ENCODE measurements at places on chromosomes 12 and 14.

DNA sequence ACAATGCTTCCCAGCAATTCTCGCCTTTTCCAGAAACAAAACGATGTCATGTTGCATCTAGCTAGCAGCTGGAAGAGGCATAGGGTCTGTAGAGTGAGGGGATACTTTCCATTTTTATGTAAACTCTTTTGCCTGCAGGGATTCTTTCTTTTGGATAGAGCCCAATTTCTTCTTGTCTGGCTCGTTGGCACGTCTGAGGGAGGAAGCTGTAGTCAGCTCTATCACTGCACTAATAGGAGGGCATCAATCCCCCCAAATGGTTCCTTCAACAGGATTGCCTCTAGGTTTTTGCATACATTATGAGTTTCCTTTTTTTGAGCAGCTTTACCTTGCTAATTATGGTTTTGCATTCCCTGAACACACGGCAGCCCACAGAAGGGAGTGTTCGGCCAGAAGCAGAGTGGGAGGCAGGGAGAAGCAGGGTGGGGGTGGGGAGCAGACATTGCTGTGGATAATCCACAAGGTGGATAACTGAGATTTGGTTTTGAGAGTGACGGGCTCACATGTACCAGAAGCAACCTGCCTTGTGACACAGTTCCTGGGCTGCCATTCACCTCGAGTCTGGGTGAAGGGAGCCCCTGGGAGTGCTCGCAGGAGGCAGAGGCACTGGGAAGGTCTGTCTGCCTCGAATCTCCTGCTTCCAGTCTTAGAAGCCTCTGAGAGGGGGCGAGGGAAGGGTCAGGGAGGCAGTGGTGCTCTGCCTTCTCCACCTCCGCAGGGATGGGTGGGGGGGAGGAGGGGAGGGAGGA, 24.5 kb downstream of the LRTM2 start:
- DNase-seq: no peak

DNA sequence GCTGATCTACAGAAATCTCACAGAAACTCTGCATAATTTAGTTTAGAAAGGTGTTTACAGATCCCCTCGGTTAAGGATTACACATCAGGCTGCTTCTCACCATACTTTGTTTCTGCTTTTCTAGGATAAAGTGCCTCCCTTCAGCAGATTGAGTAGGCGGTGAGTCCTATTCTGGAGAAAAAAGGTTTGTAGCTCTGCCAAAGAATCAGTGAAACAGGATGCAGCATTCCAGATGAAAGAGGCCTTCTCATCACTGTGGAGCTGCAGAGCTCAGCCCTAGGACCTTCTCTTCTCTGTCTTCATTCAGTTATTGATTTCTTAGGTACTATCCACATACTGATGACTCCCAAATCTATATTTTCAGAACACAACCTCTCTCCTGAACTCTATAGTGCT, 155.5 kb upstream of the KRR1 start:
- DNase-seq: no peak

DNA sequence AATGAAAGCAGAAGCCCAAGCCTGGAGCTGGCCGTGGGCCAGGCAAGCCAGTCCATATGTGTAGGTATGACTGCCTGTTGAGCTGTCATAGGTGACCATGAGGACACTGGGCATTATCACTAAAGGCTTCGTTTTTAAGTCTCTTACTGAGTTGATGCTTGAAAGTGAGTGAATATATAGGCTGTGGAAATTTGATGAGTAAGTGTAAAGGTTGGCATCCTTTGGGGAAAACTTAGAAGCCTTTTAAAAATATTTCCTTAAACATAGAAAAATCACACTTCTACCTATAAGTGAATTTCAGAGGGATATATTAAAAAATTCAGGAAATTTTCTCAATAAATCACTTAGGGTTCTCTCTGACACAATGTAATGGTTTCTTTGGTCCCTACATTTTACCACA, 396.5 kb downstream of the FOXG1 start:
- no peak for DNase-seq

GRCh38 chr14:67457782-67458181, 30.7 kb downstream of the TMEM229B start:
- no peak for DNase-seq

- DNase-seq: no peak
Observed at GRCh38 chr12:57461917-57462250, 2.3 kb downstream of the GLI1 start.

- no peak for DNase-seq
Observed at GRCh38 chr12:46356655-46357437, 15.7 kb downstream of the SLC38A2 start.

DNA sequence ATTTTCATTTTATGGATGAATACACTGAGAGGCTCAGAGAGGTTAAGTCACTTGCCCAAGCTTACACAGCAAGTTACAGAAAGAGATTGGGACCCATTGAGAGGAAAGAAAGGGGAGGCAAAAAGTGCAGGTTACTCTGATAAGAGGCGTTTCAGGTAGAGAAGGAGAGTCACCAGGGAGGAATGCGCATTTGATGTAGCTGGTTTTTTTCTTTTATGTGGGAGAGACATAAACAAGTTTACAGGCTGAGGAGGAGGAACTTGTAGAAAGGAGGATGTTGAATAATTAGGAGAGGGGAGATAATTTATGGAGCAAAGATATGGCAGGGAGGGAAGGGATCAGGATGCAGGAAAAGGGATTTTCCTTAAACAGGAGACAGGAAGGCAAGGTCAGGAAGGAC, 297.0 kb downstream of the PCNX1 start:
- no peak for DNase-seq

GRCh38 chr12:108724054-108724889, 7.0 kb downstream of the CORO1C start:
- DNase-seq: no peak

- DNase-seq: no peak
Observed at GRCh38 chr14:21070610-21071224, 613 bp downstream of the ARHGEF40 start.

DNA sequence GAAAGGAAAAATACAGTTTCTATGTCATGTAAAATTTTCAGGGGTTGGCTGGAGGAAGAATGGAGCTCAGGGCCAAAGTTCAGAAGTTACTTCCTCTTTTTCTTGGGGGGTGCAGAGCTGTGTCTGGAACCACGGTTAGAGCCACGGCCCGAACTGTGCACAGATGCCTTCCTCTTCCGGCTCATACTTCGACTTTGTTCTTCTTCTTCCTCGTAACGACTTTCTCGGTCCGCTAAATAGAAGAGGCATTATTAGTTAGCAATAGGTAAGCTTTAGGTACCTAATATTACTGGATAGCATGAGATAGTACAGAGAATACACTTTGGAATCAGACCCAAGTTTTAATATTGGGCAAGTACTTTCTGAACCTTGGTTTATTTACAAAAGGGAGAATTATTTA, 31.2 kb downstream of the SUPT16H start:
- no peak for DNase-seq

DNA sequence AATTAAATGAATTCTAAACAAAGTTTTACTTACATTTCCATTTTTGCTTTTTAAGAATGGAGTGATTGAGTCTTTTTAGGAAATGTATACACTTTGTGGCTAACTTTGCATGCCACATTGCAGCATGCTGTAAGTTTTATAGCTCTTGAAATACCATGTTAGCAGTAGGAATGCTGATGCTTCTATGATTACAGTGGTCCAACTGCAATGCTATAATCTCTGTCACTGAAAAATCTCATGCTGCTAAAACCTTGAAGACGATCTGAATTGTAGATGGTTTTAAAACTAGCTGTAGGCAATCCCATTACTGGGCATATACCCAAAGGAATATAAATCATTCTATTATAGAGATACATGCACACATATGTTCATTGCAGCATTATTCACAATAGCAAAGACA, 127.6 kb downstream of the WIF1 start:
- no peak for DNase-seq

DNA sequence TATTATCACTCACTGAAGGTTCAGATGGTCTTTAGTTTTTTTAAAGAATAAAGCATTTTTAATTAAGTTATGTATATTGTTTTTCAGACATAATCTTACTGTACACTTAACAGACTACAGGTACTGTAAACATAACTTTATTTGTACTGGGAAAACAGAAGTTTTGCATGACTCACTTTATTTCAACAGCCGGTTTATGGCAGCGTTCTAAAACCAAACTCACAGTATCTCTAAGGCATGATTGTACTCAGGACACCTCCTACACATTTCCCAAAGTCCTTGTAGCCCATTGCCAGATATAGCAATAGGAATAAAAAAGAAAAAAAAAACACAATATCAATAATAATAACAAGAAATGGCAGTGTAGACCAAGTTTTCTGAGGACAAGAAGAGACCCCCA, 1341.4 kb downstream of the FSCB start:
- DNase-seq: no peak

DNA sequence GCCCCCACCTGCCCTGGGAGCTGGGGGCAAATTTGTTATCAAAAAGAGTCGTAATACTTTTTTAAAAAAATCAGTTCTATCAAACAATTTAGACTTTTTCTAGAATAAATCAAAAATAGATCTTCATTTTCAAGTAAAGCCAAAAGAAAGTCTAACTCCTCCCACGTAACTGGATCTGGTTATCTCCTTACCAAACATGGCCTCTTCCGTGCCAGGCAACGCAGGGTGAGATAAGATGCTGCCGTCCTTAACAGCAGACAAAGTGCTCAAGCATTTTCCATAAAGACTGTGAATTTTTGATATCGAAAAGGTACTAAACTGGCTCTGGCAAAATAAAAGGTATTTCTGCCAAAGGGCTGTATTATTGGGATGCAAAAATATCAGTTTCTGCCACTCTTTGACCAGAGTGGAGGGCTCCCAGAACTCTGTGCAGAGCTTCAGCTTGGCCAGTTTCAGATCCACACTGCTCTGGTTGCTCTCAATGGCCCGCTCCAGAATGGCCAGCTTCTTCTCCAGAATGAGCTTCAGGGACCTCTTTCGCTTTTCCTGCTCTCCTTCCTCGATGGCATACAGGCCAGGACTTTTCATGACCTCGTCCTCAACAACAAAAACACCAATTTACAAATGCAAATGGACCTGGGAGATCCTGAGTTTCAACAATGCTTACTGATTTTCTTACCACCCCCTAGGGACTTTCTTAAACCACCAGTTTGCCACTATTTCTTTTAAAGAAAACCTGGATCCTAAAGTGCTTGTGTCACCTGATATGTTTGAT, 29.0 kb downstream of the NRDE2 start:
- no peak for DNase-seq

DNA sequence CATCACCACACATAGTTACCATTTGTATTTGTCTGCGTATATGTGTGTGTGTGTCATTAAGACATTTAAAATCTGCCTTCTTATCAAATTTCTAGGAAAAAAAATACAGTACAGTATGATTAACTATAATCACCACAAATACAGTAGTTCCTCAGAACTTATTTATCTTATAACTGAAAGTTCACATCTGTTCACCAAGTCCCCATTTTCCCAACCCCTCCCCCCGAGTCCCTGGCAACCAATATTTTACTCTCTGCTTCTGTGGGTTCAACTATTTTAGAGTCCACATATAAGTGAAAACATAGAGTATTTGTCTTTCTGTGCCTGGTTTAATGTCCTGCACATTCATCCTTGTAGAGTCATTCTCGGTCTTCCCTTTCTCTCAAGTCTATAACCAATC, 12.3 kb downstream of the CAPS2 start:
- no peak for DNase-seq

- DNase-seq: peak; percentile 23
Observed at GRCh38 chr12:55142669-55143565, 16.7 kb downstream of the OR9K2 start.
